Progenitor cell of endocrine pancreas (in vitro differentiated cells): ENCODE measurements at places on chromosomes 3 and 15.

DNA sequence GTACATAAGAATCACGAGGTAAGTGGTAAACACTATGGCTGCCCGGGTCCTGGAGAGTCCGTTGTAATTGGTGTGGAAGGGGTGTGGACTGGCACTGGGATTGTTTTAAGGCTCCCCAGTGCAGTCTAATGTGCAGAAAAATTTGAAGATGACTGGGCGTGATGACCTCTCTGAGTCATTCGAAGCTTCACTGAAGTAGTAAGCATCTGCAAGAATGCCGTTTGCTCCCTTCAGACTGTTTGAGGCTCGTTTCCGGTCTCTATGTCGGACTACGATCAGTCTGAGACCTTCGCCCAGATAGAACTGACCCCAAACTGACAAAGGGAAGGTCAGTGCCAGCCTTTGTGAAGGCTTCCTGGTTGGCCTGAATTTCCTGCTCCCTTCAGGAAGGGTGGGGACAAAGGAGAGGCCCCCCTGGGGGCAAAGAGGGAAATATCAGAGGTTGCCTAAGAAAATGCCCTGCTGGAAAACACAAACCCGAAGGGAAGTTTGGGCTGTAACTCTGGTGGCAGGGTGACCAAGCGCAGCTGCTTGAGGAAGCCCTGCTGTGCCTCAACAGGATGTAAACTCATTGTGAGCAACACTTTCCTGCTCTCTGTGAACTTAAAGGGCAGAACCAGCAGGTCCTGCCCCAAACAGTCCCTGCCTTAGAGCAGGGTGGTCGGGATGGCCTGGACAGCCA lies 34.6 kb downstream of the BTD start:
- DNase-seq, result no peak

DNA sequence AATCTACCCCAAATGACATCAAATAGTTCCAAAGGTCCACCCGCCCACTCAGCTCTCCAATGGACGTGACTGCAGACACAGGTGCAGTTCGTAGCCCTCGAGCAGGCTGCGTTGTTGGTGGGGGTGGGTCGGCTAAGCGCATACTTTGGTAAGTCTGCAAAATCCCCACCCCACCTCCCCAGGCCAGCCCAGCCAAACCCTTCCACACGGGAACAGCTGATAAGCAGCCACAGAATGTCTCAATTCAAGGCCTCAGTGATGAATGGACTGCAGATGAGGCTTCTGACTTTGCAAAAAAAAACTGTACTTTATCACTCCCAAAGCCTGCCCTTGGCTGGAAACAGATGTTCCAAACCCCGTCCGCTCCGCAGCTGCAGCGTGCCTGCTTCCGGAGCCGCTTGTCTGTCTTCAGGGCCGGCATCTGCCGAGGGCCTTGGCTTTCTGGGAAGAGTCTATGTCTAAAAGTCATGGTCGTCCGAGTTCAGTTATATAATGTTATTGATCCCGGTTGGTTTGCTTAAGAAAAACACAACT lies 38.2 kb downstream of the PCSK6 start:
- DNase-seq, result no peak

GRCh38 chr3:107394502-107394901 lies 17.3 kb downstream of the CCDC54 start:
- no peak for DNase-seq

- DNase-seq, result no peak
These were observed 321.7 kb upstream of the FRG2C start for GRCh38 chr3:75342425-75342824.

DNA sequence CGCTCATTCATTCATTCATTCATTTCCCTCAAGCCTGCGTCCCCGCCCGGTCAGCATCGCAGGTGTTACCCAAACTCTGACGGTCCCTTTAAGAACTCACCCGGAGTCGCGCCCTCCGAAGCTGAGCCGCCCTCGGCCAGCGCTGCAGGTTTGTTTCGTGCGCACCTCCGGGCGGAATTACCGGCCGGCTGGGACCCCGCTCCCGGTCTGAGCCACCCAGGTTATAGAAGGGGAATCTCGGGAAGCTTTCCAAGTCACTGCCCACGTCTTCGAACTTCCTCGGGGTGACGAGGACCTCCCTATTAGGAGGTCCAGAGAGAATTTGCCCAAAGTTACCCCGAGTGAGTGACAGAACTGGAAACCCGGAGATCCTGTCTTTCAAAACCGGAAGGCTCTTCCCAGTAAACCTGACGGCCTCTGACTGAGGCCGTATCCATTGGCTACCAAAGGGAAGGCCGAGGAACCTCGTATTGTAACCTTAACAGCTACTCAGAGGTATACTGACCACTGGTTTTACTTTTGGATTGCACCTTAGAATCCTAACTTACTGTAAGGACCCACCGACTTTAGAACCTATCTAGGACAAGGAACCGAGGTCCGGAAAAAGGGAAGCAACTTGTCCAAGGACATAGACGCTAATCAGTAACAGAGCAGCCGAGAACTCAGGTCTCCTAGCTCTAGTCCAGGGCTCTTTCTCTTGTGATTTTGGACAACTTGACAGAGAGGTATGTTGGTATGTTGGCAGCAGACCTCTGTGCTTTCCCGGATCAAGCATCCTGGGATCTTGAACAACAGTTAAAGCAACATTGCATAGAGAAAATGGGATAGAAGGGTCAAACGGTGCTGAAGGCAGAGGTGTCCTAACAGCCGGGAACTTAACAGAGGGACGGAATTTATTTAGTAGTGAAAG lies 788 bp upstream of the DLG1 start:
- peak; percentile 36 for DNase-seq

DNA sequence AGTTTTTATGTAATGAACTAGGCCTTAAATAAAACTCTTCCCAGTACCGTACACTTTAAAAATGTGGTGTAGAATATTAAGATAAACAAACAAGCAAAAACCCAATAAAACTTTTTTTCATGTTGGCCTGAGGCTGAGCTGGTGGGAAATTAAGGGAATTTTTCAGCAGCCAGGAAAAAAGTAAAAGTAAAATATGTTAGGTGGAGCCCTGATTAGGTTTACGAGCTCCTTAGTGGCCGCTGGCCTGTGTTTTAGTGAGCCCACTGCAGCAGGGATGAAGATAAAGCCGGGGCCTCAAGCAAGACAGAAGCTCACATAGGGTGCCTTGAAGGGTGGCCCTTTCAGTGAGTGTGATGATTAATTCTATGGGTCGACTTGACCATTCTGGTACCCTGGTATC lies 16.1 kb upstream of the ARL14 start:
- no peak for DNase-seq

DNA sequence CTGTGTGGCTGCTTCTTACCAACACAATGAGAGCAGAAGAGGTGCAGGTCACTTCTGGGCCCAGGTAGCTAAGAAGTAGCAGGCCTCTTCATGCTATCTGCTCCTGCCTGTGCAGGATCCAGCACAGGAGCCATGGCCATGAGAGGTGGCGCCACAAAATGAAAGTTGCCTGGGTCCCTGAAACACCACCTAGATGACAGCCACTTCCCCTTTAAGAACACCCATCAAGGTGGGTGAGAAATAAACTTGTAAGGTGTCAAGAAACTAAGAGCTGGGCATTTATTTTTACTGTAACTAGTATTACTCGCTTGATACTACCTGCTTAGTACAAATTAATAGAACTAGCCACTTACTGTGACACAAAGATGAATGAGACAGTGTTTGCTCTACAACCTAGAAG lies 484.6 kb upstream of the TBL1XR1 start:
- DNase-seq, result no peak

DNA sequence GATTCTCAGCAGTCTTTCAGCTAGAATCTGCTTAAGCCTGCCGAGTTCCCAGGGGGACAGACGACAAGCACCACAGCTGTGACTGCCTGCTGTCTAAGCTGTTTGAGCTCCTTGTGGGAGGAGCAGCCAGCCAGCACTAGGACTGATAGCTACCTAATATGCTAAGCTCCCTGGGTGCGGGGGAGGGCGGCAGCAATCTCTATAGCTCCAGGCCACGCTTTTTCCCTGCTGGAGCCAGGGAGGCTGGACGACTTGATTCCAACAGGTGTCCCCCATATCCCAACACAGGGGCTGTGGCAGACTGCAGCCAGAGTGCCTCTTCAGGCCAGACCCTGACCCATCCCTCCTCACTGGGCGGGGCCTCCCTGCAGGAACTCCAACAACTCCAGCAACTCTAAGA lies 134.1 kb upstream of the ARPP21 start:
- DNase-seq, result peak; percentile 11

DNA sequence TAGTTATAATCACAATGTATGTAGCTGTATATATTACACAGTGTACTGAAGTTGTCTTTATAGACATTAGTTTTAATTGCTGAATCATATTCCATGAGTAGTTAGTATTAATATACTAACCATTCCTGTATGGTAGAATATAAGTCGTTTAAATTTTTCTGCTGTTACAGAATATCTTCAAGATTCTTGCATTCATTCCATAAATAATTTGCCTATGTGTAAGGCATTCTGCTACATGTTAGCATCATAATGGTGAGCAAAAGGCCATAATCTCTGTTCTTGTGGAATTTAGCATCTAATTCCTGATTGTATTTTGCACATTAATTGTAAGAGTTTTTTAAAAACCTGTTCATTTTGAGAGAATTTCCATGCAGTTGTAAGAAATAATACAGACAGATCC lies 14.1 kb downstream of the GYG1 start:
- no peak for DNase-seq

- no peak for DNase-seq
These were observed 127.7 kb upstream of the TLE3 start for GRCh38 chr15:70225416-70225815.

GRCh38 chr3:45595364-45596195 lies 1.0 kb downstream of the LIMD1 start:
- DNase-seq, result no peak

DNA sequence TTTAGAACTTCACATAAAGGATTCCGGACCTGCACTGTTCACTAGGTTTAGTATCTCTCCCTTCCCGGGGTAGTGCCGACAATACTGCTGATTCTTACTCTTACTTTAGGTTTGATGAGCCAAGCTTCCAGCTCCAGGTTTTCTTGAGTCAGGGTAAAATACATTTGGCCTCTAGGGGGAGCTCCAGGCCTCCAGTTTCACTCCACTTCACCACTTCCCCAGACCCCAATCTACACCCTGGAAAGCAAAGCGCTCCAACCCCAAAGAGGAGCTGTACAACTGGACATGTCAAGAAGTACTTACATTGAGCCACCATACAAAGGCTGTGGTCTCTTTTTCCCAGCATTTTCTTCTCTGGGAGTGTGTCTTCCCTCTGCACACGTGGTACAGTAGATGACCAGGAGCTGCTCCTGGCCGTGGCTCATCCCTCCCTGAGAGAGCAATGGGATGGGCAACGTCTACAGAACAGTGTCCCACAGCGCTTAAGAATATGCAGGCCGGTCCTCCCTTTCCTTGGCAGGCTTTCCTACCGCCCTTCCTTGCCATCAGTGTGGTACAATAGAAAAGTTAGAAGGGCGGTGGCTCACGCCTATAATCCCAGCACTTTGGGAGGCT lies 93.9 kb upstream of the CCDC80 start:
- DNase-seq, result peak; percentile 32
